ENCODE measurements at places on chromosomes 2 and 18.

DNA sequence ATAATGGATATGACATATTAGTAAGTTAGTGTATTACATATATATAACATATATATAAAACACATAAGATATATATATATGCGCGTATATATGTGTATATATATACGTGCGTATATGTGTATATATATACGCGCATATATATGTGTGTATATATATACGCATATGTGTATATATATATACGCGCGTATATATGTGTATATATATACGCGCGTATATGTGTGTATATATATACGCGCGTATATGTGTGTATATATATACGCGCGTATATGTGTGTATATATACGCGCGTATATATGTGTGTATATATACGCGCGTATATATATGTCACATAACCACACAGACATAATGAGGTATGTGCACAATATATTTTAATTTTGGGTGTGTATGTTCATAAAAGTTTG is 327.8 kb downstream of the MEIS1 start:
- no peak for DNase-seq

DNA sequence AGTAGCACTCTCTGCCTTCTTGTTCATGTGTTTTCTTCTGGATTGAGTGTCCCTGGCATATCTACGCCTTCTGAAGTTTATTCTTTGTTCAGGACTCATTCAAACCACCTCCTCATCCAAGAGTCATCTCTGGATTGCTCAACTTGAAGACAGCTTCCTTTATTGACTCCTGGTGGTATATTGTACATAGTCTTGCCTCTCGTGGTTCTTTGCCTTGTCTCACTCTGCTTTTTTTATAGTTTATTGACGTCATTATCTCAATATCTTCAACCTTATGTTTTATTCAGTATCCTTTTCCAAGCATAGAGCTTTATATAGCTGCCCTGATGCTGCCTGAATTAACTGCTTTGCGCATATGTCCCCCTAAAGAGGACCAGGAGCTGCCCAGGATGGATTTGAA is 161.7 kb downstream of the INSIG2 start:
- peak; percentile 87 for DNase-seq

- peak; percentile 94 for DNase-seq
These were observed 104.8 kb downstream of the COLEC12 start for GRCh38 chr18:395456-396250.

- DNase-seq, result no peak
These were observed 62.1 kb upstream of the HDAC4 start for GRCh38 chr2:239462671-239463506.

- DNase-seq, result no peak
These were observed 75.2 kb upstream of the CTNNA2 start for GRCh38 chr2:79437433-79438267.

DNA sequence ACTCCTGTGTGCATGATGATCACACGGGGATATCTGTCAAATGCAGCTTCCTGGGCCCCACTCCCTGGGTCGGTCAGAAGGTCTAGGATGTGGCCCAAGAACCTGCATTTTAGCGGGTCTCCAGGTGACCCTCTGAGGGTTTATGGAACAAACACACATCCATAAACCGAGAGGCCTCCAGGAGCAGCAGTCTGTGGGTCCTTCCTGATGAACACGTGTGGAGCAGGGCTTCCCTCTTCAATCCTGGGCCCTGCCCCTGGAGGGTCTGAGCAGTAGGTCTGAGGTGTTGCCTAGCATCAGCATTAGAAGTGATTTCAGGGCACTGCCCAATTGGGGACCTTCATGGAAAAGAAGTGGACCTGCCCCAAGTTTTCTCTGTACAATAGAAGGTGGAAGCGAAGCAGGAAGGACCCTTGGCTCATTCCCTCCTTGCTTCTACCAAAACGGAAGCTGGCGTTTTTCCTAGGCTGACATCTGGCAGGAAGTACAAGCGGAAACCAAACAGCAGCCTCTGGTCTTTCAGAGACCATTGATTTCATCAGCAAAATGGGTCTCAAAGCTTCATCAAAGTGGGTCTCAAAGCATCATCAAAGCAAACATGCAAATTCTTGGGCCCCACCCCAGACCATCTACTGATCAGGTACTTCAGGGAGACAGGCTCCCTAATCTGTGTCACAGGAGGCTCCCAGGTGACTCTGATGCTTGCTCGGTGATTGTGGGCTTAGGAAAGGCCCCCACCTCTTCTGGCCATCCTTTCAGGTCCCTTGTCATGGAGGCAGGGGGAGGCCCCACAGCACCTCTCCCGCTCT is 30.7 kb downstream of the INO80C start:
- DNase-seq, result no peak

- no peak for DNase-seq
These were observed 92.0 kb upstream of the BOD1L2 start for GRCh38 chr18:57054891-57055290.

DNA sequence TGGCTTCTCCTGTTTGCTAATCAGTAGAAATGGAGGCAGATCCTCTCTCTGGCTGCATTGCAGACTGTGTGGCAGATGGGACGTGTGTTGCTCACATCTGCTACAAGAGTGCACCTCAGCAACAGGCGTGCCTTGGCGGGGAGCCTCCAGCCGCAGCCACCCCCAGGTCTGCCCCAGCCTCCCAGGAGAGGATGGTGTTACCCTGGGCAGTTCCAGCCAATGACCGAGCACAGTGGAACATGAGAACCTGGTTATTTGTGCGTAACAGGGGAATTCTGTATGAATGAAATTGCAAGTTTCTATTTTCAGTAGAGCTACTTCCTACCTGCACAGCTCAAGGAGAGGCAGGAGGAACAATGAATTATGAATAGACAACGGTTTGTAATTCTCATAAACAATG is 130.6 kb upstream of the CBLN2 start:
- DNase-seq, result no peak
